Epithelial cell of proximal tubule (primary cell): ENCODE measurements at places on chromosomes 11 and 22. TPM values are rescaled to one million over a fixed set of nuclear protein-coding genes. Genes with fewer than 3 reads are reported as not detected.

Gene GGT1
- total RNA-seq, result 14.5 and 32.1 TPM in 2 replicates

Gene CBLIF
- not detected in 2 replicates for total RNA-seq

Gene ACR
- total RNA-seq, result not detected in 2 replicates

Gene MFRP
- not detected in 2 replicates for total RNA-seq

Gene TRIM49
- total RNA-seq, result not detected in 2 replicates

Gene KRTAP5-2
- not detected in 2 replicates for total RNA-seq

Gene APOBEC3H
- total RNA-seq, result not detected in 2 replicates

Gene FBLN1
- 21.5 and 58.5 TPM in 2 replicates for total RNA-seq

Gene GLYATL2
- total RNA-seq, result 0.35 and 0.51 TPM in 2 replicates

Gene SDHD
- total RNA-seq, result 48.5 and 96.7 TPM in 2 replicates

Gene IL17REL
- total RNA-seq, result not detected in 2 replicates

Gene SPON1
- 20.5 and 22.4 TPM in 2 replicates for total RNA-seq

Gene SYT13
- total RNA-seq, result 5.4 and 6.4 TPM in 2 replicates

Gene ACER3
- total RNA-seq, result 10.6 and 11.4 TPM in 2 replicates

Gene APOL6
- total RNA-seq, result 5.4 and 6.5 TPM in 2 replicates

Gene E2F8
- total RNA-seq, result 6.9 and 10.5 TPM in 2 replicates

Gene TIGD3
- 0.75 and 1.2 TPM in 2 replicates for total RNA-seq

Gene FAM180B
- not detected in 2 replicates for total RNA-seq

Gene TMPRSS4
- total RNA-seq, result 13.3 and 26.6 TPM in 2 replicates

Gene FIBIN
- total RNA-seq, result not detected in 2 replicates

Gene ST14
- 43.9 and 75.5 TPM in 2 replicates for total RNA-seq

Gene VSTM5
- 0.17 and 0.51 TPM in 2 replicates for total RNA-seq

Gene CELSR1
- total RNA-seq, result 33.7 and 85.0 TPM in 2 replicates

Gene SAA4
- 0.22 and 2.8 TPM in 2 replicates for total RNA-seq

Gene OR52I1
- total RNA-seq, result not detected in 2 replicates
